ENCODE measurements at places on chromosomes 1 and 21. TPM values are rescaled to one million over a fixed set of nuclear protein-coding genes. Genes with fewer than 3 reads are reported as not detected.

DNA sequence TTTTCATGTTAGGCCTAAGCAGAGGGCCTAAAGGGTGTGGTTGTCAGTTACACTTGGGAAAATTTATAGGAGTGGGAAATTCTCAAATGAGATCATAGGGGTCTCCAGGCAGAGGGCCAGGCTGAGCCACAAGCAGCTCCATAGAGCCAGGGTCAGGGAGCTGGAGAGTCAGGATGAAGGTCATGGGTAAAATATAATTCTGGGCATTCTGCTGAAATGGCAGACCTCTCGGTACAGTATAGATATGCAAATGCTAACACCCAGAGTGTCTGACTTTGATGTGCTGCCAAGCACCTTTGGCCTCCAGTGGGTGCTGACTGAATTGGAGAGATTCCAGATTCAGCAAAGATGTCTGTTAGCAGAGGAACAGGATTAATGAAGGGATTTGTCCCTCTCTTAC lies 40.1 kb downstream of the DNM3 start:
- no peak overlapping the region for H3K4me3 ChIP-seq
- H3K27ac ChIP-seq: no peak overlapping the region
- no peak for DNase-seq
- no peaks in the 10 kb centered on the region for H3K4me1 ChIP-seq

GRCh38 chr1:241603731-241604245 lies 36.4 kb downstream of the CHML start:
- no peaks in the 10 kb centered on the region for H3K4me1 ChIP-seq
- H3K36me3 ChIP-seq: peaks cover 17% of the 10 kb centered on the region
- DNase-seq: no peak

- no peaks in the 10 kb centered on the region for H3K27me3 ChIP-seq
- peak overlapping the region; percentile 83 for H3K27ac ChIP-seq
- peaks cover 31% of the 10 kb centered on the region for H3K4me1 ChIP-seq
- H3K4me3 ChIP-seq: peak overlapping the region; percentile 76
These were observed 104.8 kb downstream of the RERE start for GRCh38 chr1:8712413-8713231.

GRCh38 chr1:182617734-182618351 lies 13.7 kb upstream of the RGS16 start:
- peaks cover 34% of the 10 kb centered on the region for H3K4me1 ChIP-seq
- no peak for DNase-seq
- H3K27ac ChIP-seq: peak overlapping the region; percentile 63
- peaks cover 7% of the 10 kb centered on the region for H3K36me3 ChIP-seq
- peaks cover 41% of the 10 kb centered on the region for H3K27me3 ChIP-seq

GRCh38 chr1:4794020-4794780 lies 139.8 kb downstream of the AJAP1 start:
- H3K27me3 ChIP-seq: peaks cover 11% of the 10 kb centered on the region
- no peak overlapping the region for H3K27ac ChIP-seq
- no peak for DNase-seq
- H3K36me3 ChIP-seq: no peaks in the 10 kb centered on the region
- H3K4me1 ChIP-seq: no peaks in the 10 kb centered on the region

- H3K36me3 ChIP-seq: no peaks in the 10 kb centered on the region
- no peak for DNase-seq
- peaks cover 9% of the 10 kb centered on the region for H3K4me1 ChIP-seq
- H3K4me3 ChIP-seq: no peak overlapping the region
- peaks cover 15% of the 10 kb centered on the region for H3K27me3 ChIP-seq
These were observed 59.0 kb downstream of the NDUFS5 start for GRCh38 chr1:39085174-39085573.

- H3K27ac ChIP-seq: no peak overlapping the region
- H3K4me1 ChIP-seq: no peaks in the 10 kb centered on the region
- no peak overlapping the region for H3K4me3 ChIP-seq
These were observed 160.0 kb downstream of the PRDM2 start for GRCh38 chr1:13860031-13860430.

DNA sequence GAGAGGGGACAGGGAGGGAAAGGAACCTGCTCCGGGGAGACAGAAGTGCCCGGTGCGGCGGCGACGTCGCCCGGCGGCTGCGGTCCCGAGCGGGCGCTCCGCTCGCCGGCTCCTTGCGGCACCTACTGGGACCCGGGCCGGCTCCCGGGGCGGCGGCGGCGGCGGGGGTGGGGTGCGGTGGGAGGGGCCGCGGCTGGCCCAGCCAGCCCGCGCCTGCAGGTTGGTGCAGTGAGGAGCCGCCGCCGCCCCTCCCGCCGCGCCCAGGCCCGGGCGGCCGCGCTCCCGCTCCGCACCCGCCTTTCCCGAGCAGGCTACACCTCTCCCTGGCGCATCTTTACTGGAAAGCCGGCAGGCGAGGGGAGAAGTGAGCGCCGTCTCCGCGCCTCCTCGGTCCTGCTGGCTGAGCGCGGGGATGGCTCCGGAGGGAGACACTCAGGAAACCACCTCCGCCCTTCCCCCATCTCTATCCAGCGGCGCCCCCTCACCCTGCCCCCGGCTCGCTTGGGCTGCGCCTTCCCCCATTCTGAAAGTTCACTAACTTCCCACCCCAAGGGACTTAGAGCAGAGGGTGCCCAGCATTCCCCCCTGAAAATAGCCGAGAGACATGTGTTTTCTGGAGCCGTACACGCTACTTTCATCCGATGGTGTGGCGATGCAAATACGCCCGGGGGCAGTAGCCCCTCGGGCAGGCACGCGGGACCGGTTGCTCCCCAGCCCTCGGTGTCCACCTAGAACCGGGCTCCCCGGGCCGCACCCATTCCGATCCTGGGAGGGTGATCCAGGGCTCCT lies at the start of gene PLD5:
TSS of gene PLD5 (minus strand) at position 127 of the 789 bp plus-strand sequence.
- peaks cover 6% of the 10 kb centered on the region for H3K27me3 ChIP-seq
- no peaks in the 10 kb centered on the region for H3K36me3 ChIP-seq
- H3K27ac ChIP-seq: no peak within 1 kb of the TSS
- H3K4me1 ChIP-seq: peaks cover 7% of the 10 kb centered on the region

DNA sequence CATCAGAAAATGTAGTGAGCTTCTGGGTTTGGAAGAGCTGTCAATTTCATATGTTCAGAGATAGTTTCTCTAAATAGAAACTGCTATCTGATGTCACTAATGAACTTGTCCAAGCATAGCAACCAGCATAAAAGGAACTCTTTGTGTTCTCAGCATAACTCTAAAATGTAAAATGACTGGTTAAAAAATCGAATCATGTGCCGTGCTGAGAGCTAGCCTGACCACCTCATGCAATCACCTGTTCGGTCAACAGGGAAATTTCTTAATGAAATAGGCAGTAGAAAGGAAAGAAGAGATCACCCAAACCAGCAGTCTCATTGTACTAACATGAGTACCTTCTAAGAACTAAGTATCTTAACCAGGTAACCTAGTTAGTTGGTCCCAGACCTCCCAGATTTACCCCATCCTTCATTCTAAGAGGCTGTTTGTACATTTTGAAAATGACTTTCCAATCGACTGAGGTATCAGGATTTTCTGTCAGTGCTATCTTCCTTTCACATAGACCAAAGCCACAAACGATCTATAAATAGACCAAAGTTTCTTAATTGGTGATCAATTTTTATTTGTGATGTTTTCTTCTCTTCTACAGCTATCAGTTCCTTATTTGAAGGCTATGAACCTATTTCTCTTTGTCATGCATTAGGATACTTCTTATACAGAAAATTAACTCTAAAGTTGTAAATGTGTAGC lies 147.3 kb downstream of the TLR5 start:
- H3K4me1 ChIP-seq: no peaks in the 10 kb centered on the region
- H3K27me3 ChIP-seq: peaks cover 1% of the 10 kb centered on the region
- no peak overlapping the region for H3K4me3 ChIP-seq
- no peak for DNase-seq
- H3K27ac ChIP-seq: no peak overlapping the region

- peaks cover 26% of the 10 kb centered on the region for H3K4me1 ChIP-seq
- peak; percentile 11 for DNase-seq
- H3K27ac ChIP-seq: peak overlapping the region; percentile 86
- peaks cover 17% of the 10 kb centered on the region for H3K36me3 ChIP-seq
These were observed 3.5 kb downstream of the KRTAP10-2 start for GRCh38 chr21:44547656-44548331.

DNA sequence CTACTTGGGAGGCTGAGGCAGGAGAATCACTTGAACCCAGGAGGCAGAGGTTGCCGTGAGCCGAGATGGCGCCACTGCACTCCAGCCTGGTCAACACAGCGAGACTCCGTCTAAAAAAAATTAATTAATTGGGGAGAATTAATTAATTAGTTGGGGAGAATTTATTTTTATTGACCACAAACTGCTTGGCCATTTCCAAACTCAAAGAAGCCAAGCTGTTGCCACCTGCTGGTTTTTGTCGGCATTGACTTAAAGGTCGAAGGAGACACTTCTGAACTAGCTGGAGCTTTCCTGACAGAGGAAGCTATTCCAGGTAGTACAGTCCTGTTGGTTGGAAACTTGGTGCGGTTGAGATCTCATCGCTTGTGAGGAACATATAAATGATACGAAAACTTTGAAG lies 13.1 kb downstream of the MAP1LC3C start:
- H3K4me3 ChIP-seq: no peak overlapping the region
- H3K4me1 ChIP-seq: no peaks in the 10 kb centered on the region
- H3K36me3 ChIP-seq: no peaks in the 10 kb centered on the region
- H3K27me3 ChIP-seq: peaks cover 5% of the 10 kb centered on the region
- no peak overlapping the region for H3K27ac ChIP-seq

DNA sequence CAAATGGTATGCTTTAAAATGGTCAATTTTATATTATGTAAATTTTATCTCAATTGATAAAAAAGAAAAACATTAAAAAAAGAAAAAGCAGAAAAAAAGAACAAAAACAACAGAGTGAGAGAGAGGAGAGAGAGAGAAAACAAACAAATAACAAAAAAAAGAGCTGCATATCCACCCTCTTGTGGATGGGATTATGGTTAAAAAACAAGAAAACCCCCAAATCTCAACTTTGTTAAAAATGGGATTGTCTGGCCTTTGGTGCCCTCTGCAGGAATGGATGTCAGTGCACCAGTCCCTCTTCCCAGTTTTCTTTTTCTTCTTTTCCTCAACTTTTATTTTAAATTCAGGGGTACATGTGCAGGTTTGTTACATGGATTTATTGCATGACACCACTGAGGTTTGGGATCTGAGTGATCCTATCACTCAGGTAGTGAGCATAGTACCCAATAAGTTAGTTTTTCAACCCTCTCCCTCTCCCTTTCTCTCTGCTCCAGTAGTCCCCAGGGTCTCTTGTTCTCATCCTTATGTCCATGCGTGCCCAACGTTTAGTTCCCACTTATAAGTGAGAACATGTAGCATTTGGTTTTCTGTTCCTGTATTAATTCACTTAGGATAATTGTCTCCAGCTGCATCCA lies 28.1 kb downstream of the RNF187 start:
- no peaks in the 10 kb centered on the region for H3K4me1 ChIP-seq
- peak; percentile 41 for DNase-seq
- H3K27ac ChIP-seq: no peak overlapping the region
- H3K4me3 ChIP-seq: no peak overlapping the region
- H3K36me3 ChIP-seq: no peaks in the 10 kb centered on the region

- peaks cover 2% of the 10 kb centered on the region for H3K27me3 ChIP-seq
- H3K27ac ChIP-seq: no peak overlapping the region
- no peak overlapping the region for H3K4me3 ChIP-seq
- DNase-seq: no peak
These were observed 23.5 kb downstream of the S100A10 start for GRCh38 chr1:151970128-151970527.

GRCh38 chr1:41387667-41388091 lies 26.4 kb downstream of the FOXO6 start:
- DNase-seq: no peak
- peaks cover 10% of the 10 kb centered on the region for H3K4me1 ChIP-seq
- no peak overlapping the region for H3K4me3 ChIP-seq

GRCh38 chr1:24619376-24619775 lies 23.7 kb upstream of the SRRM1 start:
- no peaks in the 10 kb centered on the region for H3K4me1 ChIP-seq
- no peaks in the 10 kb centered on the region for H3K36me3 ChIP-seq
- no peaks in the 10 kb centered on the region for H3K27me3 ChIP-seq
- H3K27ac ChIP-seq: no peak overlapping the region

DNA sequence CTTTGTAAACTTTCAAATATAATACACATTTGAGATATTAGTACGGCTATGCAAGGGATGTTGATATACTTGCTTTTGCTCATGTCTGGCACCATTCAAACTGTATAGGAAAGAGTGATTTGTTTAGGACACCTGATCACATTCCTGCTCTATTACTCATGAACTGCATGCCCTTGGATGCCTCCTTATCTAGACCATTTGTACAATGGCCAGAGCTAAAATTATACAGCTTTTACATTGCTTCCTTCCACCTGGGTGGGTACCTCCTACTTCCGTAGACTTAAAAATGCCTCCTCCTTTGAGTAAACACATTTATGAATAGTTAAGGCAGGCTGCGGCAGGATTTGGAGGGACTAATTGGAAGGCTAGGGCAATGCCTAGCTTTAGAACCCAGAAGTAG lies 85.4 kb upstream of the PBX1 start:
- no peak overlapping the region for H3K4me3 ChIP-seq
- H3K4me1 ChIP-seq: no peaks in the 10 kb centered on the region
- H3K27ac ChIP-seq: no peak overlapping the region
- no peak for DNase-seq
- peaks cover 8% of the 10 kb centered on the region for H3K27me3 ChIP-seq

DNA sequence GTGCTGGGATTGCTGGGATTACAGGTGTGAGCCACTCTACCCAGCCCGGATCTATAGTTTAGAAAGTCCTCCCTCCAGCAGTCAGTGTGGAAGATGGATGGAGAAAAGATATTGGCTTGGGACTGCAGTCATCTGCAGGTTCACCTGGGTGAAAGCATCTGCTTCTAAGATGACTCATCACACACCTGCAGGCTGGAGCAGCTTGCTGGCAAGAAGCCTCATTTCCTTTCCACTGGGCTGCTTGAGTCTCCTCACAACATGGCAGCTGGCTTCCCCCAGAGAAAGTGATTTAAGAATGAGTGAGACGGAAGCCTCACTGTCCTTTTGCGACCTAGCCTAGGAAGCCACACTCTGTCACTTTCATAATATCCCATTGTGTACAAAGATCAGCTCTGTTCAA lies 50.0 kb downstream of the FOXO6 start:
- H3K4me1 ChIP-seq: no peaks in the 10 kb centered on the region
- peaks cover 8% of the 10 kb centered on the region for H3K27me3 ChIP-seq
- H3K4me3 ChIP-seq: no peak overlapping the region
- H3K36me3 ChIP-seq: no peaks in the 10 kb centered on the region

DNA sequence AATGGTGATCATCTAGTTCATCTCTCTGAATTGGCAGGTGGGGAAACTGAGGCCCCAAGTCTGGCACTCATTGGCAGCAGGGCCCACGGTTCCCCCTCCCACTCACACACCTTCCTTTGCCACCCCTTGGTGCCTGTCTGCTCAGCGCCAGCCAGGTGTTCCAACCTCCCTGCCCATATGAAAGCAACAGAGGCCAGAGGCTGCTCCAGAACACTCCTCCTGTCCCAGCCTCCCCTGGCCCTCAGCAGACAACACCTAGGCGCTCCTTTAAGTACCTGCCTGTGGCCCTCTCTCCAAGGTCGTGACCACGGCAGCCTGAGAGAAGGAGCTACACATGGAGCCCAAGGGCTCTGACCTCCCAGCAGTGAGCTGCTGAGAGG lies 362.3 kb upstream of the VAMP3 start:
- no peak overlapping the region for H3K27ac ChIP-seq
- H3K4me1 ChIP-seq: no peaks in the 10 kb centered on the region
- H3K4me3 ChIP-seq: no peak overlapping the region
- H3K27me3 ChIP-seq: peaks cover 8% of the 10 kb centered on the region

- no peak overlapping the region for H3K4me3 ChIP-seq
- no peak for DNase-seq
- H3K4me1 ChIP-seq: peaks cover 5% of the 10 kb centered on the region
These were observed 58.8 kb downstream of the WARS2 start for GRCh38 chr1:119081700-119082099.

SV2A gene
- polyA plus RNA-seq: 1.0 TPM

RGS8 gene
- polyA plus RNA-seq: not detected

KRTAP19-5 gene
- polyA plus RNA-seq: not detected

ARMH1 gene
- polyA plus RNA-seq: 0.50 TPM

DCST2 gene
- polyA plus RNA-seq: not detected

NPPB gene
- not detected for polyA plus RNA-seq

CA6 gene
- not detected for polyA plus RNA-seq

ZNF683 gene
- polyA plus RNA-seq: 61.3 TPM

VPS72 gene
- 75.5 TPM for polyA plus RNA-seq

Data from immature natural killer cell (primary cell).